ENCODE measurements at places on chromosomes 4 and X.
A peak's percentile ranks its signal among the peaks of the same experiment; 100 is the strongest.

DNA sequence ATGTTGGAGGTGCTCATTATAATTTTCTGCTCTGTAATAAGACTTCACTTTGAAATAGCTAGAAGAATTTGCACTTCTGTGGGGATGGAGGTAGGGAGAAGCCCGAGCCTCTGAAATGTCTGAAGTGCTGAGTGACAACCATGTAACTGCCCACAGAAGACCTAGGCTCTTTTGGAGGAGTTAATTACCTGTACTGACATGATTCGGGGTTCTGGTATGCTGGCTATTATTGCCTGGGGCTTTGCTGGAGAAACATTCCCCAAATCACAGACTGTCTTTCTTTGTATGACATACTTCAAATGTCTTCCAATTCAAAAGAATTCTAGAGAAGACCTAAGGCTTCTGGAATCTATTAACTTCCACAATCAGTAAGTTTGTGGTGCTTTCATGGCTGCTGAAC lies 211.2 kb upstream of the POF1B start:
- H3K4me1 ChIP-seq: no peaks in the 10 kb centered on the region
- DNase-seq: no peak
- H3K4me3 ChIP-seq: no peak overlapping the region
- no peaks in the 10 kb centered on the region for H3K36me3 ChIP-seq

DNA sequence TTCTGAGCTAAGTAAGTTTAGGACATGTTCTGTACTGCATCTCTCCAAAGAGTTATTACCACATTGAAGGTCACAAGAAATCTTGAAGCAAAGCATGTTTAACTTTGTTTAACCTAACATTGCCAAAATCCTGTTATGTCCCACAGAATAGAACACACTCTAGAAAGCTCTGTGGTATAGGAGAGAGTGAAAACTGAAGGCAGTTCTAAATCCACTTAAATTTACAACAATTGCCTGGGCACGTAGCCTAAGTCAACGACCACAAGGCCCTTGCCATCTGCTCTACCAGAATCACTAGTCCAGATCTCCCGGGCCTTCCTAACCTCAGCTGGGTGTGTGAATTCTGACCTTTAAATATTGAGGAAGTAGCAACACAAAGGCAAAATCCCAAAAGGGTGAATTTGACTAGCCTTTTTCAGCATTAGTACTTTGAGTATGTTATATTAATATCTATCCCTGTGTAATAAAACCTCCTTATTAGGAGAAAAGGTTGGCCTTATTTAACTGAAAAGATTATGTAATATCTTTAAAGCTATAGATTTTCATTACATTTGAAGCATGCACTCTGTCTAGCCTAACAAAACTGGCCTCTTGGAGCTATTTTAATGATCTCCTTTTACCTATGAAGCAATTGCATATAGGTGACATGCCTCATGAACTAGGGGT lies 4.5 kb upstream of the MAML3 start:
- no peak overlapping the region for H3K4me3 ChIP-seq
- DNase-seq: no peak
- H3K27me3 ChIP-seq: no peaks in the 10 kb centered on the region
- no peaks in the 10 kb centered on the region for H3K4me1 ChIP-seq

GRCh38 chr4:2075171-2075986 lies 16.3 kb downstream of the NAT8L start:
- no peaks in the 10 kb centered on the region for H3K27me3 ChIP-seq
- DNase-seq: peak; percentile 20
- peaks cover 3% of the 10 kb centered on the region for H3K4me1 ChIP-seq
- H3K4me3 ChIP-seq: no peak overlapping the region
- H3K27ac ChIP-seq: no peak overlapping the region

DNA sequence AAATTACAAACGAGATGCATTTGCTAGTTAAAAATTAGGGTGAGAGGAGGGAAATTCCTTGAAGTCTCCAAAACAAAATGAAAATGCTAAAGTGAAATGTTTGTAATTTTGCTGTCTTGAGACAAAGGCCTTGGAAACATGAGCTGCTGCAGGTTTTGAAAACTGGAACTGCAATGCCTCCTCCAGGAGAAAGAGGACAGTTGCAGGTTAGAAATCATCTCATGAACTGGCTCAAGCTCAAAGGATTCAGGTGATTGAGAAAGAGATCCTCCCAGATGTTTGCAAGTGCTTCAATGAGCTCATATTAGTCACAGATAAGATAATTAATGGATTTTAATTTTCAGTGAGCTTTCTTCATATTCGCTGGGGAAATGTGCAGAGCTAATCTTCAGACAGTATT lies 32.4 kb downstream of the SMPX start:
- no peaks in the 10 kb centered on the region for H3K36me3 ChIP-seq
- DNase-seq: no peak
- H3K27ac ChIP-seq: no peak overlapping the region
- H3K4me3 ChIP-seq: no peak overlapping the region

DNA sequence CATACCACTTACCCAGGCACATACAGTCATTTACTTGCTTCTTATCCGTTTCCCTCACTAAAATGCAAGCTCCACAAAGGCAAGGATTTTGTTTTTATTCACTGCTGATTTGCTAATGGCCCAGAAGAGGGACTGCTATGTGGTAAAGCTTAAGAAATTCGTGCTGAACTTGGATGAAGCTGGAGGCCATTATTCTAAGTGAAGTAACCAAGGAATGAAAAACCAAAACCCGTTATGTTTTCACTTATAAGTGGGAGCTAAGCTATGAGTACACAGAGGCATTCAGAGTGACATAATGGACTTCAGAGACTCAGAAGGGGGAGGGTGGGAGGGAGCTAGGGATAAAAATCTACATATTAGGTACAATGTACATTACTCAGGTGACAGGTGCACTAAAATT lies 47.2 kb downstream of the RAB33B start:
- no peak overlapping the region for H3K27ac ChIP-seq
- no peaks in the 10 kb centered on the region for H3K4me1 ChIP-seq
- peaks cover 16% of the 10 kb centered on the region for H3K36me3 ChIP-seq
- DNase-seq: no peak
- no peaks in the 10 kb centered on the region for H3K27me3 ChIP-seq

DNA sequence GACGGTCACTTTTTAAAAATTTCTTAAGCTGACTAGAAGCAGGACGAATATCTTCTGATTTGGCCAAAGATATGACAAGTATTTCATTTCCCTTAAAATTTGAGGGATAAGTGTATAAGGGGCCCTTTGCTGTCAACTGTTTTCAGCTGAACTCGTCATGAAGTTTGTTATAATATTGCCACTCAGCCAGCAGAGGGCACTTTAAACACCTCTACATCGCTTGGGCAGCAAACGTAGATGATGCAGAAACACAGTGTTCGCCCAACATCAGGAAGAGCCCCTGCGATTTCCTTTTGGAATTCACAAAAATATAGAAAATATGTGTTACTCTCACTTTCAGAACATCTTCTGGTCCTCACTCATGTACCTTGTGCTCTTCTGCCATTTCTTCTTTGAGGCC lies 435.7 kb upstream of the FMR1 start:
- peak; percentile 62 for DNase-seq
- no peaks in the 10 kb centered on the region for H3K36me3 ChIP-seq
- H3K27me3 ChIP-seq: no peaks in the 10 kb centered on the region
- H3K4me1 ChIP-seq: no peaks in the 10 kb centered on the region
- H3K27ac ChIP-seq: no peak overlapping the region

GRCh38 chrX:17160975-17161374 lies 214.0 kb upstream of the NHS start:
- H3K27ac ChIP-seq: no peak overlapping the region
- no peaks in the 10 kb centered on the region for H3K36me3 ChIP-seq
- H3K4me3 ChIP-seq: no peak overlapping the region
- no peaks in the 10 kb centered on the region for H3K27me3 ChIP-seq
- no peaks in the 10 kb centered on the region for H3K4me1 ChIP-seq
- DNase-seq: no peak

- no peak overlapping the region for H3K4me3 ChIP-seq
- DNase-seq: peak; percentile 60
- no peaks in the 10 kb centered on the region for H3K4me1 ChIP-seq
These were observed 211.5 kb downstream of the PDGFRA start for GRCh38 chr4:54440394-54441136.

GRCh38 chr4:61379406-61379805 lies 179.3 kb downstream of the ADGRL3 start:
- H3K4me3 ChIP-seq: no peak overlapping the region
- H3K4me1 ChIP-seq: no peaks in the 10 kb centered on the region
- no peak for DNase-seq
- H3K27ac ChIP-seq: no peak overlapping the region

- no peaks in the 10 kb centered on the region for H3K27me3 ChIP-seq
- H3K27ac ChIP-seq: no peak overlapping the region
- H3K36me3 ChIP-seq: no peaks in the 10 kb centered on the region
- no peak for DNase-seq
- no peak overlapping the region for H3K4me3 ChIP-seq
These were observed 71.3 kb upstream of the ENOX2 start for GRCh38 chrX:130974323-130974722.

DNA sequence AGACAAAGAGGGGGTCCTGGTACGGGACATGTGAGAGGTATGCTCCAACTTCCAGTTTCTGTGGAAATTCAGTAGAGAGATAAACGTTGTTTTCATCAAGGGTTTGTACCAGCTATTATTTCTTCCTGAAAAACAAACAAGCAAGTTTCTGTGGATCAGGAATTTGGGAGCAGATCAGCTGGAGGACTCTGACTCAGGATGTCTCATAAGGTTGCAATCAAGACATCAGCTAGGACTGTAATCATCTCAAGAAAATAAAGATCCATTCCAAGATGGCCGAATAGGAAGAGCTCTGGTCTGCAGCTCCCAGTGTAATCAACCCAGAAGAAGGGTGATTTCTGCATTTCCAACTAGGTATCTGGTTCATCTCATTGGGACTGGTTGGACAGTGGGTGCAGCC lies 23.5 kb upstream of the NFKB1 start:
- H3K4me3 ChIP-seq: peak overlapping the region; percentile 29
- DNase-seq: no peak
- H3K4me1 ChIP-seq: no peaks in the 10 kb centered on the region
- no peak overlapping the region for H3K27ac ChIP-seq
- H3K27me3 ChIP-seq: no peaks in the 10 kb centered on the region

GRCh38 chr4:103664436-103665075 lies 55.2 kb downstream of the TACR3 start:
- H3K27ac ChIP-seq: no peak overlapping the region
- no peaks in the 10 kb centered on the region for H3K36me3 ChIP-seq
- no peak for DNase-seq
- no peaks in the 10 kb centered on the region for H3K4me1 ChIP-seq
- H3K4me3 ChIP-seq: no peak overlapping the region
- H3K27me3 ChIP-seq: no peaks in the 10 kb centered on the region

DNA sequence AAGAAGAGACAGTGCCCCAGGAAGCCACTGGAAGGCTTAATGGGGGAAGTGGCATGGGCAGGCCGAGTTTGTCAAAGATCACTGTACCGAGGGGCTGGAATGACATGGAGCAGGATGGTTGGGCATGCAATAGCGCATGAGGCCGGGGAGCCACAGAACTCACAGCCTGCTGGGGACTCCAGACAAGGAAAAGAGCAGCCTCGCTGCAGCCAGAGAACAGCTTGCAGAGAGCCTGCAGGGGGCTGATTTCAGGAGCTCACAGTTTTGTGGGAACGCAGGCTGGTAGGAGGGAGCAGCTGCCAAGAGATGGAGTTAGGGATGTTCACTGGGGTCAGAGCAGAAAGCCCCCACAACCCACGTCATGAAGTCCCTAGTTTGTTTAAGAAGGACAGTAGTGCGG lies 45.4 kb downstream of the STOX2 start:
- peak; percentile 64 for DNase-seq
- no peak overlapping the region for H3K4me3 ChIP-seq
- no peaks in the 10 kb centered on the region for H3K4me1 ChIP-seq
- H3K27ac ChIP-seq: no peak overlapping the region
- H3K36me3 ChIP-seq: no peaks in the 10 kb centered on the region

GRCh38 chrX:14843666-14844065 lies 29.2 kb downstream of the FANCB start:
- H3K4me3 ChIP-seq: no peak overlapping the region
- no peaks in the 10 kb centered on the region for H3K27me3 ChIP-seq
- DNase-seq: no peak
- peaks cover 9% of the 10 kb centered on the region for H3K36me3 ChIP-seq

- peak; percentile 71 for DNase-seq
- H3K27ac ChIP-seq: no peak overlapping the region
- peaks cover 22% of the 10 kb centered on the region for H3K36me3 ChIP-seq
- no peak overlapping the region for H3K4me3 ChIP-seq
These were observed 45.8 kb downstream of the BCORL1 start for GRCh38 chrX:130028196-130028595.

- no peaks in the 10 kb centered on the region for H3K27me3 ChIP-seq
- DNase-seq: no peak
- no peak overlapping the region for H3K27ac ChIP-seq
- H3K4me3 ChIP-seq: no peak overlapping the region
- no peaks in the 10 kb centered on the region for H3K4me1 ChIP-seq
- H3K36me3 ChIP-seq: peaks cover 11% of the 10 kb centered on the region
These were observed 58.7 kb upstream of the GPR34 start for GRCh38 chrX:41630091-41630490.

GRCh38 chr4:169099771-169100180 lies 89.7 kb upstream of the CBR4 start:
- no peak overlapping the region for H3K4me3 ChIP-seq
- H3K27me3 ChIP-seq: no peaks in the 10 kb centered on the region
- H3K36me3 ChIP-seq: peaks cover 74% of the 10 kb centered on the region
- H3K4me1 ChIP-seq: peaks cover 17% of the 10 kb centered on the region

- H3K27me3 ChIP-seq: no peaks in the 10 kb centered on the region
- H3K4me1 ChIP-seq: no peaks in the 10 kb centered on the region
- H3K27ac ChIP-seq: no peak overlapping the region
- no peak for DNase-seq
These were observed 297.6 kb downstream of the IL15 start for GRCh38 chr4:141933978-141934377.

- no peak for DNase-seq
- no peaks in the 10 kb centered on the region for H3K27me3 ChIP-seq
- no peak overlapping the region for H3K4me3 ChIP-seq
- no peaks in the 10 kb centered on the region for H3K4me1 ChIP-seq
- H3K27ac ChIP-seq: no peak overlapping the region
These were observed 305.9 kb downstream of the ADGRL3 start for GRCh38 chr4:61505773-61506685.

- no peak for DNase-seq
- no peak overlapping the region for H3K27ac ChIP-seq
- H3K27me3 ChIP-seq: peaks cover 3% of the 10 kb centered on the region
These were observed 16.8 kb downstream of the CCDC149 start for GRCh38 chr4:24896056-24896455.

DNA sequence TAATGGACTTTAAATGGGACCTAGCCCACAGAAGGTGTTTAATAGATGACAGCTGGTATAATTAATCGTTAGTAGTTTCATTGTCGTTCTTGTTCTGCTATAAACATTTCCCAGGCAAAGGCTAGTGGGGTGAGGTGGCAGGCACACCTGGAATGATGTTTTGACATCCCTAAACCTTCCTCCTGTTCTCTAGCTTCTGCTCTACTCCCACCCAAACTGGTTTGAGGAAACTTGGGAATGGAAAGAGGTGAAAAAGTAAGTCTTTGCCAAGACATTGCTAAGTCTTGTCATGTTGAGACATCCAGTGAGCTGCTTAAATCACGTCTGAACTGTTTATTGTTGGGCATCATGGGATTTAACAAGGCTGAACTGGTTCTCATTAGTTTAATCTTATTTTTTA lies 37.5 kb downstream of the CHRNA9 start:
- no peaks in the 10 kb centered on the region for H3K4me1 ChIP-seq
- DNase-seq: no peak
- no peak overlapping the region for H3K27ac ChIP-seq
- no peak overlapping the region for H3K4me3 ChIP-seq
- H3K27me3 ChIP-seq: no peaks in the 10 kb centered on the region

Data from endodermal cell (in vitro differentiated cells).